DMS79 (cell line): ENCODE measurements at places on chromosomes 5 and 9.

DNA sequence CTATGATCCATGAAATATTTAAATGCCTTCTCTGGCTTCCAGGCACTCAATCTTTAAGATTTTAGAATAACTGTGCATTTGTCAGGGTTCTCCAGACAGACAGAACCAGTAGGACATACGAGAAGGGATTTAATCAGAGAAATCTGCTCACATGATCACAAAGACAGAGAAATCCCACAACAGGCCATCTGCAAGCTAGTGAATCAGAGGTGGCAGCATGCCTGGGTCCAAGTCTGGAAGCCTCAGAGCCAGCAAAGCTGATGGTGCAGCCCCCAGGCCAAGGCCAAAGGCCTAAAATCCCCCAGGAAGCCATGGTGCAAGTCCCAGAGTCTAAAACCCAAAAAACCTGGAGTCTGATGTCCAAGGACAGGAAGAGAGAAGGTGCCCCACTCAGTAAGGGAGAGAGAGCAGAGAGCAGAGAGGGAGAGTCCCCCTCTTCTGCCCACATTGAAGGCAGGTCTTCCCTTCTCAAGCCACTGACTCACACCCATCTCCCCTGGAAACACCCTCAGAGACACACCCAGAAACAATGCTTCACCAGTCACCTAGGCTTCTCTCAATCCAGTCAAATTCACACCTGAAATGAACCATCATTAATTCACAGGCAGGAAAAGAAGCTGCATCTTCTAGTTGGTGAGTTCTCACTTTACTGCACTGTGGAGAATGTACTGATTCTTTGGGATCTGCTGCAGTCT, 48.7 kb downstream of the CAMSAP1 start:
- no peak for DNase-seq

DNA sequence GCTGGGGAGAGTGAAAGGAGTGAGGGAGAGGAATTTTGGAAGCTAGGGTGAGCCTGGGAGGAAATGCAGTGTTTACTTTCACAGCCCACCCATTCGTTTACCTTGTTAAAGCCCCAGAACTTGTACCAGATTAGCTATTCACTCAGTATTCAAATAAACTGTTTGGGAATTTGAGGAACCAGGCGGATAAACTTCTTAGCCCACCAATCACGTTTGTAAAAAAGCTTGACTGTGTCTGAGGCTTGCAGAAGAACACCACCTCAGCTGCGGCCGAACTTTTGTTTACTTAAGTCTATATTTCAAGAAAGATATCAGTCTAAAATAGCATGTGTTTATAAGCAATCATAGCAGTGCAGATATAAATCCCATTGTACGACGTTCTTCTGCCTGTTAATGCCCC, 5.2 kb upstream of the TLE1 start:
- DNase-seq: no peak

DNA sequence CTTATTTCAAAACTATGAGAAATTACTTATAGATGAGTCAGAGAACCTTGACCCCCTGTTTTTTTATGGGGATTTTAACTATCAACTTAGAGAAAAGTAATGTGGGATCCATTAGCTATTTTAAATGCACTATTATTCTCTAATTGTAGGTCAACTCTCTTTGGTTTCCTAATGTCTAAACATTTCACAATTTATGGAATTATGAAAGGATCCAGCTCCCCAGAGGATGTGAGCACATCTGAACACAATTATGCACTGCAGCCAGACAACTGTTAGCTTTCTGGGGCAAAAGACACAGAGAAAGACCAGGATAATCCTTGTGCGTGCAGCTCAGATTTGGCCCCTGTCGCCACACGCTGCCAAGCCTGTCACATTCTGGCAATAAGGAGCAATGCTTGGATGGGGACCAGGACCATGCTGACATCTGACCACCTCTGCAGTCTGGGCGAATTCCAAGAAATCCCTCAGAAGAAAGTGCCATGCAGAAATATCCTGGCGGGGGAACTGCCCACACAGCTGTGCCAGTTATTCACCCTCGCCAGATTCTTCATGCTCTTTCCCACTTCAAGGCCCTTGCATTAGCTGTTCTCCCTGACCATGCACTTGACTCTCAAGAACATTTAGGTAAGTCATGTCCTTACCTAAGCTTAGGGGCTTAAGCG, 22.2 kb upstream of the CMBL start:
- peak; percentile 62 for DNase-seq

- DNase-seq: no peak
These were observed 22.2 kb downstream of the SKP2 start for GRCh38 chr5:36174119-36174518.

DNA sequence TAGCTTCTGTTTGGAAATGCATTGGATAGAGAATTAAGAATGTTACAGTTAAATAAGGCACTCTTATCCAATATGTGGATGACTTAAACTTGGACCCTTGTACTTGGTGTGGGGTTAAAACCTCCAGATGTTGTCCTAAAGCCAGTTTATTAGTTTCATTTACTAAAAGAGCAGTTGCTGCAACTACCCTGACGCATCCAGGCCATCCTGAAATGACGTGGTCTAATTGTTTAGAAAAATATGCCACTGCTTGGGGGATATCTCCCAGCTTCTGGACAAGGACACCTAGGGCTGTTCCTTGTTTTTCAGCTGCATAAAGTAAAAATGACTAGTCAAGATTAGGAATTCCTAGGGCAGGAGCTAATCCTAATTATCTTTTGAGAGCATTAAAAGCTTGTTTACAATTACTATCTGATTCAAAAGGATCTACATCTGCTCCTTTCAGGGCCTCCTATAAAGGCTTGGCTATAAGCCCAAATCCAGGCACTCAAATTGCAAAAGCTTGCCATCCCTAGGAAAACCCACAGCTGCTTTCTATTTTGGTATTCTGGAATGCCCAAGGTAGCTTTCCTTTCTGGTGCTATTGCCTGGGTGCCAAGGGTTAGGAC, 45.7 kb upstream of the SLCO4C1 start:
- peak; percentile 2 for DNase-seq
